Stimulated activated CD8-positive, alpha-beta memory T cell treated with anti-CD3 and anti-CD28 coated beads, Interleukin-7, amount 100 ng/mL, for 1 hour (primary cell): ENCODE measurements at places on chromosomes 11 and 22.

DNA sequence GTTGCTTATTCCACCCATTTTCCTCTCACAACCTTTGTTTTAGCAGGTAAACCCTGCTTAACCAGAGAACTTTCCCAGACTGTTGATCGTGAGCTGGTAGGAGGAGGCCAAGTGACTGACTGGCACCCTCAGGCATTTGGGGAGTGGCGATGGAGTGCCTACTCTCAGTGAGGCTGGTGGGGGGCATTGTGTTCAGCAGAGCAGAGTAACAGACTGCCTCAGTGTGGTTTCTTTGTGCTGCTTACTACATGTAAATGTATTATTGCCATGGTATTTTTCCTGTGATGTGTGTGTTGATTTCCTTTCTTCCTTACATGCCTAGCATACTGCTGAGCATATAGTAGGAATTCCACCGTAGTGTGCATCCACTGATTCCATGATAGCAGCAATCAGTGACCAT lies 2.6 kb downstream of the MARK2 start:
- no peak for DNase-seq

- peak; percentile 29 for DNase-seq
Observed at GRCh38 chr11:44950625-44951476, at the start of gene TP53I11. Gene TP53I11, minus strand, starts transcription at chr11:44950883. Its CDS starts 12,548 bp downstream, at chr11:44938335.

DNA sequence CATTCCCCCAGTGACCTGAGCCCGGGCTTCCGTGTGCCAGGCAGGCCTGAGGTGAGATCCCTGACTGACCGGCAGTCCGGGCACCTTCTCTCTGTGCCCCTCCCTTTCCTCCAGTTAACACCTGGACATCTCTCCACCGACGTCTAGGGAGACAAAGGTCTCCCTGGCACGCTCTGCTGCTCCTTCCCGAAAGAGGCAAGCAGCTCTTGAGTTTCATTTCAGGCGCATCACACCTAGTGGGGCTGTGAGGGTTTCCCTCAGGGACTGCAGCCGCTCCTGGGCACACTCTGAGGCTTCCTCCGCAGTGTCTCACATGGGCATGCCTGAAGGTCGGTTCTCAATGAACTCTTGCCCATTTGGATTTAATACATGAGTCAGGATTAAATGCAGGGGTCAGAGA lies 322.7 kb downstream of the CTTN start:
- no peak for DNase-seq

DNA sequence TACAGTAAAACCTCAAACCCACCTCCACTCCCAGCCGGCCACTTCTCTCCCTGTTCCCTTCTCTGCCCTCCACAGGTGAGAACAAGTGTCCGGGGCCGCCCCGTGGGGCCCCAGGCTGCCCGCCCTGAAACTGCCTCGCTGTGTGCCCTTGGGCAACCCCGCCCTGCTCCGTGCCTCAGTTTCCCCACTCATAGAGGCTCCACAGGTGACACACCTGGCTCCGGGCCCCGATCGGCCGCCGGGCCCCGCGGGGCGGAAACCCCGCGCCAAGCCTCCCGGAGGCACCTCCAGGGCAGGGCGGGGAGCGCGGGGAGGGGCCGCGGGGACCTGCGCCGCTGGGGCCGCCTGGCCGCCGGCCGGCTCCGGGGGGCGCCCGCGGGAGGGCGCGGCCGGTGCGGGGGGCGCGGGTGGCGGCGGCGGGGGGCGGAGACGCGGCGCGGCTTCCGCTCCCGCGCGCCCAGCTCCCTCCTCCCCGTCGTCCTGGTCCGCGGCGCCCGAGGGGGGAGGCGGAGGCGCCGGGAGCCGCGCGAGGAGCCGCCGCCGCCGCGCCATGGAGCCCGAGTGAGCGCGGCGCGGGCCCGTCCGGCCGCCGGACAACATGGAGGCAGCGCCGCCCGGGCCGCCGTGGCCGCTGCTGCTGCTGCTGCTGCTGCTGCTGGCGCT lies at the start of gene LRP5:
TSS of gene LRP5 (plus strand) at position 475 of the 663 bp plus-strand sequence. CDS start at position 599, 124 bp downstream.
- DNase-seq: no peak

GRCh38 chr22:31616315-31616980 lies 45.6 kb downstream of the PISD start:
- DNase-seq: no peak

DNA sequence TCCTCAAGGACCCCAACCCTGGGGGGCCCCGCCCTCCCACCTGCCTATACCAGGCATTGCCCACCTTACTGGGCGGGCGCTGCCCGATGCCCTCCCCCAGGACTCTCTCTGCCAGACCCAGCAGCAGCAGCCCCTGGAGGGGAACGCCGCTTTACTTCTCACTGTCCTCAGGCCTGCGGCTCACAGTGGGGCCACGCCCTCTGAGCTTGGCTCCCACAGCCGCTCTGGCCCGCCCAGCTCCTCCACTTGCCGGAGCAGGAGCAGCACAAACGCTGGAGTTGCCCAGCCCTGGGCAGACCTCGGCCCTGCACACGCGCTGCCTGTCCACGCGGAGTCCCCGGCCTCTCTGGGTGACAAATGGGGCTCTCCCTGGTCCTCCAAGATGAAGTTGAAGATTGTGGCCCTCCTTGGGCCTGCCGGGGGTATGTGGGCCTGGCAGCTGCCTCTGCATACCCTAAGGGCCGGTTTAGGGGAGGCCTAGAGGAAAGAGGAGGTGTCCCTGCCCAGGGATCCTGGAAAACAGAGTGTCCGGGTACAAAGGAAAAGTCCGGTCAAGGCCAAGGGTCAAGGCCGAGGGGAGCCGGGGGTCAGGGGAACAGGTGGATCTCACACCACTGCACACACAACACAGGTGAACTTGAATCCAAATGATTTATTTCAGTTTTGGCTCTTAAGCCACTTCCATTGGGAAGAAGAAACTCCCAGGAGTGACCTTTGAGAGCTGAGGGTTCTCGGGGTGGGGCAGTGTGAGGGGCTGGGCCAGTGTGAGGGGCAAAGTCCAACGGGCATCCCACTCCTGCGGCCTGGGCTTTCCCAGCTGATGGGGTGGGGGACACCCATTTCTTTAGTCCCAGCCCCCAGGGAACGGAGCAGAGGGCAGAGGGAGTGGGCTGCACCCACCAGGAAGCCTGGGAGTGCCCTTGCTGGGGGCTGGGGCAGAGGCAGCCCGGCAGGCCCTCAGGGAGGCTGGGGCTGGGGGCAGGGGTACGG lies 674 bp upstream of the BAIAP2L2 start:
- DNase-seq: no peak

DNA sequence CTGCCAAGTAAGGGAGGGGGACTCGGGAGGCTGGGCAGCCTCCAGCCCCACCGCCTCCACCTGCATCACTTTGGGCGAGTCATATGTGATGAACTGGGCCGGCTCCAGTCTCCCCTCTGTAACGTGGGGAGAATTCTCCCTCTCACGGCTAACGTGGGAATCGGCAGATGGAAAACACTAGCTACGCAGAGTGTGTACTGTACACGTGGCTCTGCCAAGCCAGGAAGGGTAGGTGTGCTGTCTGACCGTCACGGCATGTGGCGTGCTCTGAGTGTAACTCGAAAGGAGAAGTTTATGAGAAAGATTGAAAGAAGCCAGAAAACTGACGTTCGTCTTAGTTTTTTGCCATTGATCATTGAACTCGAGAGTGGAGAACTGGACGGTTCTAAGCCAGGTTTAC lies 13.7 kb downstream of the TRMU start:
- no peak for DNase-seq

DNA sequence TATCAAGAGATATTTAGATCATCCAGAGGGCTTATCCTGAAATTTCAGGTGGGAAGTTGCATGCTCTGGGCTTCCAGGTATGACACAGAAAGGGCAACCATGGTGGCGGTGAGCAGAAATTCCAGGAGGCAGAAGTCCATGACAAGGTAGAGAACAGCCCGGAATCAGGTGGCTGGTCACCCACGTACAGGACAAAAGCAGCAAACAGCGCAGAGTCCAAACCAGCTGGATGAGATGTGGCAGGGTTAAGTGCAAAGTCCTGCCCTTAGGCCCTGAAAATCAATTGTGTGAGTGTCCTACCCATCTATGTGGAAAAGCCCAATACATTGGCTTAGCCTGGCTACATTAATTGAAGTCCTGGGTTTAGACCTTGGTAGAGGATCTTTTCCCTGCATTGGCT lies 11.6 kb downstream of the PPFIBP2 start:
- DNase-seq: no peak

DNA sequence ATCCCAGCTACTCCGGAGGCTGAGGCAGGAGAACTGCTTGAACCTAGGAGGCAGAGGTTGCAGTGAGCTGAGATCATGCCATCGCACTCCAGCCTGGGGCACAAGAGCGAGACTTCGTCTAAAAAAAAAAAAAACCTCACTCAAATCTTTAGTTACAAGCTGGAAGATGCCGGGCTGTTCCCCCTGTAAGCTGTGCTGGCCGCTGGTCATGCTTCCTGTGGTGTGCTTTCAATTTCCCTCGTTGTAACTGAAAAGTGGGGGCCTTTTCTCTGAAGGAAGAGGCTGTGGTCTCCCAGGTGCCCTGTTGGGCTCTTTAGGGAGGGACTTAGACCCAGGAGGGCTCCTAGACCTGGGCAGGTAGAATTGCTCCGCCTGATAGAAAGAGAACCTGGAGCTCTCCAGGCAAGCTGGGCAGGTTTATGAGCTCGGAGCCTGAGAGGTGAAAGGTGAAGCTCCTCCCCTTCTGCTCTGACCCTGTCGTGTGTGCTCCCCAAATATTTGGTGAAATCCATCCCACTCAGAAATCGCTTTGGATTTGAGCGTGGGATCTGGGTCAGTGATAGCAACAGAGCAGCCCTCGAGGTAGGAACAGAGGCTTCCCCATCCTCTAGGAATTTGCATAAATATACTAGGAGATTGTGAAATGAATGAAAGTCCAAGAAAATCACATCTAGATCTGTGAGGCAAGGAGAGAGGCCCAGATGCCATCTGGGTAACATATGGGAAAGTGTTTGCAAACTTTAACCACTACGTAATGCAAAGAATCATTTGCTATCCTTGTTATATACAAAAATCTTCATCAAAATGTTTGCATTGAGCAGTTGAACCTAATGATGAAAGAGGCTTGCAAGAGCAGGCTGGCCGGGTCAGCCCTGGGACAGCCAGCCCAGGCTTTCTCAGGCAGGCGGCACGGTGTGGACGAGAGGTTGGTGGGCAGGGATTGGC lies 154.3 kb downstream of the FBXO7 start:
- DNase-seq: no peak

GRCh38 chr11:78149646-78150045 lies 10.2 kb upstream of the ALG8 start:
- no peak for DNase-seq

GRCh38 chr11:47992959-47993820 lies 12.8 kb downstream of the PTPRJ start:
- no peak for DNase-seq

DNA sequence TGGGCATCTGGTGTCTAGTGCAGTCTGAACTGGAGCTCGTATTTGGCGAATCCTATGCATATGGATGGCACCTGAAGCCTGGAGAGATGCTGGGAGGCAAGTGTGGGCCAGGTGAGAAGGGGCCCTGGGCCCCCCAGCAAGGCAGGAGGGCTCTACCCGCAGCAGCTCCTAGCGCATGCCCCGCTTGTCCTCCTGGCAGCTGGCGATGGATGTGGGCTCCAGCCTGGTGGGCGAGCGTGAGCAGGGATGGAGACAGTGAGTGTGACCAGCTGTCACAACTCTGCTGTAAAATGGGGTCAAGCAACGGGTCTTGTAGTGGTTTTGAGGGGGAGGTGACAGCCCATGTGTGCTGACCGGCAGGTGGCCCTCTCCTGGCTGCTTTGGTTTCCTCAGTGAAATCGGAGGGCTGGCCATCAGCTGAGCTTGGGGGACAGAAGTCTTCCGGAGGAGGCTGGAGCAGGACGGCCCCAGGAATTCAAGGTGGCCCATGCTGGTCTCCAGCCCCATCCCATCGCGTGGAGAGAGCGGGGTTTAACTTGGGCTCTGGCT lies 12.0 kb downstream of the FRMD8 start:
- DNase-seq: no peak

GRCh38 chr22:40479126-40479800 lies 108.9 kb downstream of the SGSM3 start:
- DNase-seq: no peak

DNA sequence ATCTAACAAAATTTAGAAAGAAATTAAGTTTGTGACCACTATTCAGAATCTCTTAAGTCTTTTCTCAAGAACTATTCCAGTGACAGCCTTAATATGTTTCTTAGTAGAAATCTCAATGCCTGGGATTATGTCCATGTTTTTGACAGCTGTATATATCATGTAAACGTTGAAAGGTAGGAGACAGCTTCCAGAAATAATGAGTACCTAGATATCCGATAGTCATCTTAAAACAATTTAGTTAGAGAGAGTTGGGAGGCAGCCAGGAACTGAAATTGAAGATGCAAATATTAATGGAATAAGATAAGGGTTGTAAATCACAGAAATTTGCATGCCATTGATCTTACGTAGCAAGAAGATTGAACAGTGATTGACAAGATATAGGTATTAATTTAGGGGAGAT lies 955.2 kb downstream of the JRKL start:
- no peak for DNase-seq

DNA sequence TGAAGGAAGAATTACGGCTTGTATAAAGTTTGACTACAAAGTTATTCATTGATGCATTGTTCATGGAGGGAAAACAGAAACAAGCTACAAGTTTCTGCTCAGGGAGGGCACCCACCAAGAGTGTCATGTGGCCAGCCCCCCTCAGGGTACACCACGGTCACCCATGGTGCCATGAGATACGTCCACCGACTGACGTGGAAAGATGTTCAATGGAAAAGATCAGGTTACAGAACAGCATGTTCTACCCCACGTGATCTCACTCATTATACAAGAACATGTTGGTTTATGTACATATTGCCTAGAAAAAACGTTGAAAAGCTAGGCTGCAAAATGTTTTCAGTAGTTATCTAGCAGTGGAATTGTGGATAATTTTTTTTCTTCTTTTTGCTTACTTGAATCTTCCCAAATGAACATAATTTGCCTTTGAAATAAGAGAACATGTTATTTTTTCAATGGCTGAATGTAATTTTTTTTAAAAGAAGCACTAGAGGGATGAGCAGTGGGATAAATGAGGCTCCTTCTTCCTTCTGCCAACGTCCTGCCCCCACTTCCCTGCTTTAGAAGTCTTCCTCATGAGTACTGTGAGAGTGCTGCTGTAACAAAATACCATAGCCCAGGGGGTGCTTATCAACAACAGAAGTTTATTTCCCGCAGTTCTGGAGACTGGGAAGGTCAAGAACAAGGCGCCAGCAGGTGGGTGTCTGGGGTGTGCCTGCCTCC lies 22.5 kb downstream of the RCN1 start:
- no peak for DNase-seq

DNA sequence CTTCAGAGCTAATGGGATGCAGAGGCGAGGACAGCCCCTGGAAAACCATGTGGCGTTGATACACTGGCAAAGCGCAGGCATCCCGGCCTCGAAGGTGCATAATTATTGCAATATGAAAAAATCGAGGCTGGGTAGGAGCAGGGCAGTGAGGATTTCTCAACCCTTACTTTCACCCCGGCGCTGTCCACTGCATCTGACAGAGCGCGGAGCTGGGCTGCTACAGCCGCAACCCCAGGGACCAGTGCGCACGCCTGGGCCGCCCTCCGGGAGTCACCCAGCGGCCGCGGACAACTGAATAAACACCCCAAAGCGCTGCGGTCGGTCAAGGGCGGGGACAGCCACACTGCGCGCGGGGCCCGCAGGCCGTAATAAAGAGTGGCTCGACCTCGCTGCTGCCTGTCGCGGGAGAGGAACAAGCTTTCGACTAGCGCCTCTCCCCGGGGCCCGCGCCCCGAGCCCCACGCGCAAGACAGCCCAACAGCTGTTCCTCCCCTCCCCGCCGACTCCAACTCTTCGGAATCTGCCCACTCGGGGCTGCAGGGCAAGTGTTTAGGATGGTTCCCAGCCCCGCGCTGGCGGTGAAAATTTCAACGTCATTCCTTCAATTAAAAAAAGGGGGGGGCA lies 3.6 kb upstream of the WT1 start:
- no peak for DNase-seq
